NCI-H1930 (cell line): ENCODE measurements at places on chromosomes 2 and 18.

- DNase-seq, result no peak
Observed at GRCh38 chr18:58733866-58734265, 62.6 kb downstream of the MALT1 start.

DNA sequence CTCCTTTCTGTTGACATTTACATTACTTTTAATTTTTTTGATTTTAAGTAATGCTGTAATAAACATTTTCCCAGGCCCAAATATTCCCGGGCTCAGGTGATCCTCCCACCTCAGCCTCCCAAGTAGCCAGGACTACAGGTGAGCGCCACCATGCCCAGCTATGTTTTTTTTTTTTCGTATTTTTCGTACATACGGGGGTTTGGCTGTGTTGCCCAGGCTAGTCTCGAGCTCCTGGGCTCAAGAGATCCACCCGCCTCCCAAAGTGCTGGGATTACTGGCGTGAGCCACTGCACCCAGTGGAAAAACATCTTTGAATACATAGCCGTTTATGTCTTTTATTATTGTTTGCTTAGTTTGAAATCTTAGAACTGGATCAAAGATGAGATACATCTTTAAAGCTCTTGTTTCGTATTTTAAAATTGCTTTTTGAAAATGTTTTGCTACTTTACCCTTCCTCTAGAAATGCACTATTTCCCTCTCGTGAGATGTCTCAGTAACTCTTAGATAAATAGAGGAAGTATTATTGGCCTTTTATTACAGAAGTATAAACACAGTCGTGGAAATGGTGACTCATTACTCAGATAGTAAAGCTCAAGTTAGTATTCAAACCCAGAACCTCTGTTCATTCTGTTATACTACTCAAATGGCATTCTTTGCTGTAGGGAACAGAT lies 2.4 kb downstream of the SMCHD1 start:
- DNase-seq, result no peak

GRCh38 chr18:46320297-46320696 lies 216.1 kb downstream of the HAUS1 start:
- DNase-seq, result no peak

DNA sequence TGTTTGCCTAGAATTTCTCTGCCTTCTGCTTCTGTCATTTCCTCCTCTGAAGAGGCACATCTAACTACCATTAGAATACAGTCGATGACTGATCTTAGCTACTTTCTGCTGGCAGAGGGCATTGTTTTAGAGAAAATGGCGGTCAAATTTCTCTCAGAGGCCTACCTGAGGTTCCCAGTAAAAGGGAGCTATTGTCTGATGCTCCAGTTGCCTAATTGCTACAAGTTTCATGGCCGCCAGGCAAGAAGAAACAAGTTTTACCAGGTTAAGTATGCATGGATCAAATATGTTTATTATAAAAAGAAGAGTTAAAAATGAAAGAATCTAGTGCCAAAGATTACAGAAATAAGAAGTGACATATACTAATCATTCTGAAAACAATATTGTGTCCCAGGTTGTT lies 416.6 kb downstream of the DSC3 start:
- DNase-seq, result no peak

DNA sequence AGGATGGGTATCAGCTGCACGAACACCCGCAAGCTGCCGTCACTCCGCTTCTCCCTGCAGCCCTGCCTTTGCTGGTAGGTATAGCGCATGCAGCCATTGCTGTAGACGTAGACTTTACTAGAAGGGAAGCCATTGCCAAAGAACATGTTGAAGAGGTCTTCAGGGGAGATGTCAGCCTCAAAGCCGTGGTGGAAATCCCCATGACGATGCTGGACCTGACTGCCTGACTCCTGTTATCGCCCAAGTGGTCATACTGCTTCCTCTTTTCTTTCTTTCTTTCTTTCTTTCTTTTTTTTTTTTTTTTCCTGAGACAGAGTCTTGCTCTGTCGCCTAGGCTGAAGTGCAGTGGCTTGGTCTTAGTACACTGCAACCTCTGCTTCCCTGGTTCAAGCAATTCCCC lies 68.7 kb upstream of the SPRED2 start:
- no peak for DNase-seq

- no peak for DNase-seq
Observed at GRCh38 chr18:61541673-61542072, 208.4 kb downstream of the CDH20 start.

- DNase-seq, result no peak
Observed at GRCh38 chr2:151030663-151031230, 230.9 kb downstream of the RBM43 start.

DNA sequence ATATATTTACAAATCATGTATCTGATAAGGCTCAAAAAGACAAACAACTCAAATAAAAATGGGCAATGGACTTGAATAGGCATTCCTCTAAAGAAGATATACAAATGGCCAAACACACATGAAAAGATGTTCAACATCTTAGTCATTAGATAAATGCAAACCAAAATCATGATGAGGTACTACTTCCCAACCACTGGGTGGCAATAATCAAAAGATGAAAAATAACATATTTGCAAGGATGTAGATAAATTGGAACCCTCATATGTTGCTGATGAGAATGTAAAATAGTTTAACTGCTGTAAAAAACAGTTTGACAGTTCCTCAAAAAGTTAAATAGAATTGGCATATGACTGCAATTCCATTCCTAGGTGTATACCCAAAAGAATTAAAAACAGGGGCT lies 132.3 kb downstream of the TTC32 start:
- DNase-seq, result no peak

- no peak for DNase-seq
Observed at GRCh38 chr18:35306588-35307250, 16.7 kb upstream of the ZSCAN30 start.

GRCh38 chr2:55965276-55965675 lies 41.7 kb upstream of the EFEMP1 start:
- DNase-seq, result no peak

DNA sequence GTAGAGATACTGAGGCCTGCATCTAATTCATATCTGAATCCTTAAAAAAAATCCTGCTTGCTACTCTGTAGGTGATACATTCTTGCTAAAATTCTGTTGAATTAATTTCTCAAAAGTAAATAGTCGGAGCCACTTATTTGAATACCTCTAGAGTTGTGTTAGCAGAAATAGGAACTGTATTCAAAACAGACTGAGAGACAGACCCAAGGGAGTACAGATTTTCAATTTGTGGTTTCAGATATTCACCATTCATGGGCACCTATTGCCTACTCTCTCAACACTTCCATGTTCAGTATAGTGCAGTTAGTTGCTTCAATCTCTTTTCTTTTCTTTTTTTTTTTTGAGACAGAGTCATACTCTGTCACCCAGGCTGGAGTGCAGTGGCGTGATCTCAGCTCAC lies 46.6 kb upstream of the CTLA4 start:
- no peak for DNase-seq

DNA sequence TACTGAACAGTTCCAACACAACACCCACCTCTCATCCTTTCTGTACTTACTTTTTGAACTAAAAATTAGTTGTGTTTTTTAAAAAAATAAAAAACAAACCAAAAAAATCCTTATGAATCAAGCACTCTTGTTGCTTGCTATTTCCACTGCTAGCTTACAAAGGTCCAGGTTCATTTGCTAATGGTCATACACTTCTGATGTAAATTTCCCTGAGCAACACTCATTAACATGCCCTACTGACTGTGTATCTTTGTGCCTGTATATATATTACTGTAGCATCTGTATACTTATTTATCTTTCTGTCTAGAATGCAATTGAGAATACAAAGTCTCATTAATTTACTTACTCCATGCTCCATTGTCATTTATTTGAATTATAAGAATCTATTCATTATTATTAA lies 30.3 kb upstream of the IKZF2 start:
- DNase-seq, result no peak

DNA sequence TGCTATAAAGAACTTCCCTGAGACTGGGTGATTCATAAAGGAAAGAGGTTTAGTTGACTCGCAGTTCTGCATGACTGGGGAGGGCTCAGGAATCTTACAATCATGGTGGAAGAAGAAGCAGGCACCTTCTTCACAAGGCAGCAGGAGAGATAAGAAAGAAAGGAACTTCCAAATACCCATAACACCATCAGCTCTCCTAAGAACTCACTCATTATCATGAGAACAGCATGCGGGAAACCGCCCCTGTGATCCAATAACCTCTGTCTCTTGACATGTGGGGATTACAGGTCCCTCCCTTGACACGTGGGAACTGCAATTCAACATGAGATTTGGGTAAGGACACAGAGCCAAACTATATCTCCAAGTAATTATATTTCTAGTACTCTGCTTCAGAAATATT lies 163.8 kb upstream of the CDH20 start:
- DNase-seq, result no peak

DNA sequence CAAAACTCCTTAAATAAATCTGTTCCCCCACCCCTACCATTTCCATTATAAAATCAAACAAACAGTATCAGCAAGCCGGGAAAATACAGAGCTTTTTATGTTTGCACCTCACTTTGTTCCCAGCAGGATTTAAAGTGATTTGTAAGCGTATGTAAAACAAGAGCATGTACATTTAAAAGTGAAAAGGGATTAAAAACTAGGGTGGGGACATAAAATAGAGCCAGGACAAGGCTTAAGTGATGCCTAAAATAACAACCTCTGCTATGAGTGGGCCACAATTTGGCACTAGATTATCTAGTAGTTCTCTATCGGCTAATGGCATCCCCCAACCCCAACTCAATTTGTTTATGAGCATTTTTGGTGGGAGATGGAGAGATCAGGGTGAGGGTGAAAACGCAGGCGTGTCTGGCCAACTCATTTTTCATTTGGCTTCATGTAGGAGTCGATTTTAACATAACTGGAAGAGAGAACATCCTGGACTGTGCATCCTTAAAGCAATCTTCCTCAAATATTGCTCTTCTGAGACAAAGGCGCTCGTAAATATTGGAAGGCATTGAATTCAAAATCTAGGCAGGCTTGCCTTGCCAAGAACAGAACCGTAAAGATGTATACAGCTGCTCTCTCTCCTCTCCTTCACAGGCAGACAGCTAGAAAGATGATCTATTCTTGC lies 34.5 kb upstream of the TSPYL6 start:
- DNase-seq, result no peak

GRCh38 chr2:3595985-3596384 lies 1.1 kb downstream of the COLEC11 start:
- DNase-seq, result no peak

GRCh38 chr2:239192456-239192855 lies 208.4 kb downstream of the HDAC4 start:
- DNase-seq, result no peak

- no peak for DNase-seq
Observed at GRCh38 chr2:143177096-143177786, 48.0 kb downstream of the ARHGAP15 start.

- DNase-seq, result no peak
Observed at GRCh38 chr18:45284174-45284573, 331.1 kb upstream of the SLC14A2 start.

DNA sequence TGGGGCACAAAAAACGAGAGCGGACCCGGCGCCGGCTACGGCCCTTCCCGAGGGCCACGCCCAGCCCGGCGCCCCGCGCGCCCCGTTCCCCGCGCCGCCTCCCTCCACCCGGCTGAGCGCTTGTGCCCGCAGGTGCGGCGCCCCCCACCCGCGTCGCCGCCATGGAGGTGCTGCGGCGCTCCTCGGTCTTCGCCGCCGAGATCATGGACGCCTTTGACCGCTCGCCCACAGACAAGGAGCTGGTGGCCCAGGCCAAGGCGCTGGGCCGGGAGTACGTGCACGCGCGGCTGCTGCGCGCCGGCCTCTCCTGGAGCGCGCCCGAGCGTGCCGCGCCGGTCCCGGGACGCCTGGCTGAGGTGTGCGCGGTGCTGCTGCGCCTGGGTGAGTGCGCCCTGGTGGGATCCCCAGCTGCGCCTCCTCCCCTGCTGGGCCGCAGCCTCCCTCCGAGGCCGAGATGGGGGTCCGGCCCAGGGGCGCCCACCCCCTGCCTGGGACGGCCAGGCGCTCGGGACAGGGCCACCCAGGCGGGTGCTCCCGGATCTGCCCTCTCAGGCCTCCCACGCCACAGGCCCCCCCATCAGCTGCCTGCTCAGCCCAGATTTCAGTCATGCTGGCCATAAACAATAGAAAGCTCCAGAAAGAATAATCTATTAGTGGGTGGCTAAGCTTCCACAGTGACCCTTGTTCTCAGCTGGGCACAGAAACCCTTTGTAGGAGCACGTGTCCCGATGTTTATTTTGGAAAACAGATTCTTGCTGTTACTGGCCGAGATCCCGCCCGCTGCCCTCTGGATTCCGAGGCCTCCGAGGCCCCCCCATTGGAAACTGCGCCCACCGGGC lies 997 bp downstream of the BOK start:
- DNase-seq, result no peak

DNA sequence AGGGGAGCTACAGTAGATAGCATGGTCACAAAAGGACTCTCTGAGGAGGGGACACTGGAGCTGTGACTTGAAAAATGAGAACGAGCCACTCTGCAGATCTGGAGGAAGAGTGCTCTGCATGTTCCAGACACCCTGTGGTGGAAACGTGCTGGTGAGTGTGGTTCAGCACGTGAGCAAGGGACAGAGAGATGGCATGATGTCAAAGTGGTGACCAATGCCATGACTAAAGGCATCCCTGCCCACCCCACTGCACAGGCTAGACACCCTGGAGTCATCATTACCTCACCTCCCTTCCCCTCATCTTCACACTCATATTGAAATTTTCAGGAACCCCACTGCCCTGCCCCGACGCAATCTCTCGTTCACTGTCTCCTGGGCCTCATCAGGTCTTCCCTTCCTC lies 56.5 kb downstream of the SLC4A5 start:
- no peak for DNase-seq

DNA sequence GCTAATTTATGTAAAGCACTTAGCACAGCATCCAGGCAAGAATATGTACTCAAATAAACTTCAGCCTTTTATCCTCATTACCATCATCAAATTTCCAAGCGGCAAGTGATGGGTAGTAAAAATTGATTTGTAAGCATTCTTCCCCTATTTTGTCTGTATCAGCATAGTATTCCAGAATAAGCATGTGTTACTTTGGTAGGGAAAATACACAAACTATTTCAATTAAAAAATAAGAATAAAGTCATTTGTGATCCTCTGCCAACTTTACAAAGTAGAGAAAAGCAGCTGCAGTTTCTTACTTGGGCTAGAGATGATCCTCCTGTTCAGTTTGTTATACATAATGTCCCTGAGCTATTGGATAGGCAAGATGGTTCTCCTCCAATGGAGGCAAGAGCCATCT lies 493.2 kb downstream of the ZEB2 start:
- no peak for DNase-seq

GRCh38 chr2:128602699-128603101 lies 284.0 kb upstream of the HS6ST1 start:
- no peak for DNase-seq

DNA sequence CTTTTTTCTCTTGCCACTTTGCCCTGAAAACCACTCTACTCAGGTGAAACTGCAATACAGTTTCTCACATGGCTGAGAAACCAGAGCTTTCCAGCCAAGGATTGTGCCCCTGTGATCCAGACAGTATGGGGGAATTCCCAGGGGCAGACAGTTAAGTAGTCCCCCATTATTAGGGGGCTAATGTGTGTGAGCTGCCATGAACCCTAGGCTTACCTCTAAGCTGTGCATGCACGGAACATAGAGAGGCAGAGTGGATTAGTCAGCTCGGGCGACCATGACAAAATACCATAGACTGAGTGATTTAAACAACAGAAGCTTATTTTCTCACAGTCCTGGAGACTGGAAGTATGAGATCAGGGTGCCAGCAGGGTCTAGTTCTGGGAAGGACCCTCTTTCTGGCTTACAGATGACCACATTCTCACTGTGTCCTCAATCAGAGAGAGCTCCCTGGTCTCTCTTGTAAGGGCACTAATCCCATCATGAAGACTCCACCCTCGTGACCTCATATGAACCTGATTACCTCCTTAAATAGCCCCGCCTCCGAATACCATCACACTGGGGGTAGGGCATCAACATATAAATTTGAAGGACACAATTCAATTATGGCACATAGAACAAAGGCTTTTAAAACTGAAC lies 215.1 kb downstream of the EIPR1 start:
- DNase-seq, result no peak
